CD4-positive, alpha-beta T cell (primary cell): ENCODE measurements at places on chromosomes 6 and 20. TPM values are rescaled to one million over a fixed set of nuclear protein-coding genes. Genes with fewer than 3 reads are reported as not detected.

The KIF13A gene
- 1.4 TPM for total RNA-seq

The SLC2A10 gene
- not detected for total RNA-seq

The GID8 gene
- 46.1 TPM for total RNA-seq

The NKAIN2 gene
- not detected for total RNA-seq

The MCCD1 gene
- not detected for total RNA-seq

The NKX2-2 gene
- total RNA-seq = not detected

The KCNQ2 gene
- total RNA-seq = not detected

The DPPA5 gene
- not detected for total RNA-seq

The RARS2 gene
- total RNA-seq = 21.9 TPM

The SLC4A11 gene
- total RNA-seq = 0.60 TPM

The RFX6 gene
- total RNA-seq = not detected

The VSX1 gene
- not detected for total RNA-seq

The EPPIN gene
- not detected for total RNA-seq

DNA sequence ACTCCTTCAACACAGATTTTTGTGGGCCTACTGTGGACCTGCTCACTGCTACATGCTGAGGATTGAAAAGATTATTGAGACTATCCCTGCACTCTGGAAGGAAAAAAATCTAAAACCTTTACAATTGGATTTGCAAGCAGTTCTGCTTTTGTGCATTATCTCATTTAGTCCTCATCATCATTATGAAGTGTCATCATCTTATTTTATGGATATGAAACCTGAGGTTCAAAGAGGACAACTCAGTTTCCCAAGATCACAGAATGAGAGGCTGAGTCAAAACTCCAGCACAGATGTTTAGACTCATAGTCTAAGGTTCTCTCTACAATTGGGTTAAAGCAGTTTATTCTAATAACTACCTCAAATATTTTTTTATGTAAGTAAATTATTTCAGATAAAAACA is 160.2 kb upstream of the MARCKS start:
- no peak for DNase-seq

- DNase-seq = no peak
Observed at GRCh38 chr6:32294566-32294965, 70.7 kb upstream of the NOTCH4 start.

GRCh38 chr6:31171931-31172905 is 1.7 kb upstream of the POU5F1 start:
- DNase-seq = no peak

GRCh38 chr6:132261354-132261753 is 139.9 kb downstream of the MOXD1 start:
- DNase-seq = no peak

DNA sequence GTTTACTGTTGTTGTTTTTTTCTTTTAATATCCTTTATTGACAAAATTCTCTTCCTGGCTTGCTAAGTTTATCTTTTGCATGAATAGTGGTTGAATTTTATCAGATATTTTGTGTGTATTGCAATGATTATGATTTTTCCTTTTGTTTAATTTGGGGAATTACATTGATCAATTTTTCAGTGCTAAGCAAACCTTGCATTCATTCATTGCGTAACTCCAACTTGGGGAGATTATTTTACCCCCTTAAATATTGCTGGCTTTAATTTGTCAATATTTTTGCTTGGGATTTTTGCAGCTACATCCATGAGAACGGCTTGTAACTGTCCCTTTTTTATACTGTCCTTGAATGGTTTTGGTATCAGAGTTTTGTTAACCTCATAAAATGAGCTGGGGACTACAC is 63.4 kb downstream of the SERAC1 start:
- no peak for DNase-seq

DNA sequence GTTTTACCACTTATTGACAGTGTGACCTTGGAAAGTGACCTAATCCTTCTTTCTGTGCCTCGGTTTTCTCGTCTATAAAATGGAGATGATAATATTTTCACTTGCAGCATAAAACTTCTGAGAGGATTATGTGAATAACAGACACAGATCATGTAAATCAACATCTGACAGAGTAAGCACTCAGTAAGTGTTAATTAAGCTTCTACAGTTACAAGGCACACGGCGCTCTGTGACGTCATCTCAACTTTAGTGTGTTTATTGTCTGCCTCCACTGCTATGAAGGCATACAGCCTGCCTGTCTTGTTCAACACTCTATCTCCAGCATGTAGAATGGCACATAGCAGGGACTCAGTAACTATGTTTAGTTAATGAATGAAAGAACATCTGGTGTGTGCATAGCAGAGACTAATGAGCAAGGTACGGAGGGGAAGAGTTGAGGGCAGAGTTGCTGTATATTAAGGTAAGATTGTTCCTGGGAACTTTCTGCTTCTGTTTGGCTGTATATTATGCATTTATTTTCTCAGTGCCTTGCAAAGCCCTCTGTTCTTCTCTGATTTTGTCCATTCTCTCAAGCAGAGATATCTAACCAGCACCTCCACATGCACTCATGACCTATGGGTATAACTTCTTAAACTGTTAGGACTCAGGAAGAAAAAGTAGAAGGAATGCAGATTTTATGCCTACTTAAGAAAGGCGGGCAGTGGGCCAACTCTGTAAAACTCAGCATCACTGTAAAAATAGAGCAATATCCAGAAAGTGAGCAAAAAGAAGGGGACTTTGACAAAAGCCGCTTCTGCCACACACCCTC is 66.4 kb upstream of the STMND1 start:
- no peak for DNase-seq

DNA sequence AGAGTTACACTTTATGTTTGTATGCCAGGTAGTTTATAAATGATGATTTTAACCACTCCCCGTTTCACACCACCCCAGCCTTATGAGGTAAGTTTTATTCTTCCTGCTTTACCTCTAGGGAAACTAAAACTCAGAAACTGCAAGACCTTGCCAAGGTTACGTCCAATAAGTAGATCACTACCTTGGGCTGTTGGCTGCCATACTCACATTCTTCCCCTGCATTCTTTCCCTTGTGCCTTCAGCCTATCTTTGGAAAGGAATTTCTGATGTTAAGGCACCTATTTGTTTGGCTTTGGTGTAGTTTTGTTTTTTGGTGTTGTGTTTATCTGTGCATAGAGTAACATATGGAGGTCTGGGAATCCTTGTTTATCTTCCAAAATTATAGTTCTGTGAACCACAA is 122.1 kb downstream of the UST start:
- no peak for DNase-seq

GRCh38 chr20:49999329-49999728 is 16.5 kb downstream of the SNAI1 start:
- no peak for DNase-seq

- no peak for DNase-seq
Observed at GRCh38 chr6:24207413-24207812, 81.4 kb downstream of the NRSN1 start.

GRCh38 chr20:37526238-37526838 is 1.3 kb downstream of the BLCAP start:
- no peak for DNase-seq

DNA sequence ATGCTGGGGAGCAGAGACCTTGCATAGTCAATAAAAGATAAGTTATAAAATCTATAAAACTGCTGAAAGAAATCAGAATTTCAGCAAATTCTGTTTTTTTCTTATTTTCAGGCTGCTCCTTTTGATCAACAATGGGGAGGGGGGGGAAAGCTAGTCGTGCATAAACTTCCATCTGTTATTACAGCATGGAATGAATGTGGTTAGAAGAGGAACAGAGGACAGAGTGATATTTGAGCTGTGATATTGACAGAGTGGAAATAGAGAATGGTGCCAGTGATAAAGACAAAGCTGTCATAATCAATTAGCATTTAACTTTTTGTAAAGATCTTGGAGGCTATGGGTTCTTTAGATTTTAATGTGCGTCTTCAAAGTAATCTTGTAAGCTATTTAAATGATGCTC is 43.4 kb upstream of the QKI start:
- DNase-seq = no peak

- no peak for DNase-seq
Observed at GRCh38 chr6:163941624-163941976, 527.1 kb downstream of the QKI start.

- DNase-seq = peak; percentile 18
Observed at GRCh38 chr6:10837622-10837994, 731 bp downstream of the MAK start.

DNA sequence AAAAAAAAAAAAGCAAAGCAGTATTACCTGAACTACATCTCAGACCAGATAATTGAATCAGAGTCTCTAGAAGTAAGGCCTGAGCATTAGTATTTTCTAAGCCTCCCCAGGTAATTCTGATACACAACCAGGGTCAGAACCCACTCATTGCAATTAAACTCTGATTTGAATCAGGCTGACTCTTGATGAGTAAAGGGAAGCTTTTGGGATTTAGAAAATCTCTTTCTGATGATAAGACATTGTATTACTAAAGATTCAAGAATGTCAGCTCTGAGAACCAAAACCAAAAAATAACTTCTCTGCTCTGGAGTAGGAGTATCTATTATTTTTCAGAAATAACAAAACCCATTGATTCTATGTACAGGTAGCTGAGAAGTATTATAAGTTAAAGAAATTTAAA is 100.1 kb upstream of the COL21A1 start:
- no peak for DNase-seq

GRCh38 chr20:5718896-5719595 is 31.2 kb upstream of the SHLD1 start:
- DNase-seq = no peak

GRCh38 chr6:166258854-166259276 is 49.3 kb downstream of the PRR18 start:
- peak; percentile 54 for DNase-seq

GRCh38 chr20:36249450-36249849 is 13.2 kb downstream of the AAR2 start:
- no peak for DNase-seq

DNA sequence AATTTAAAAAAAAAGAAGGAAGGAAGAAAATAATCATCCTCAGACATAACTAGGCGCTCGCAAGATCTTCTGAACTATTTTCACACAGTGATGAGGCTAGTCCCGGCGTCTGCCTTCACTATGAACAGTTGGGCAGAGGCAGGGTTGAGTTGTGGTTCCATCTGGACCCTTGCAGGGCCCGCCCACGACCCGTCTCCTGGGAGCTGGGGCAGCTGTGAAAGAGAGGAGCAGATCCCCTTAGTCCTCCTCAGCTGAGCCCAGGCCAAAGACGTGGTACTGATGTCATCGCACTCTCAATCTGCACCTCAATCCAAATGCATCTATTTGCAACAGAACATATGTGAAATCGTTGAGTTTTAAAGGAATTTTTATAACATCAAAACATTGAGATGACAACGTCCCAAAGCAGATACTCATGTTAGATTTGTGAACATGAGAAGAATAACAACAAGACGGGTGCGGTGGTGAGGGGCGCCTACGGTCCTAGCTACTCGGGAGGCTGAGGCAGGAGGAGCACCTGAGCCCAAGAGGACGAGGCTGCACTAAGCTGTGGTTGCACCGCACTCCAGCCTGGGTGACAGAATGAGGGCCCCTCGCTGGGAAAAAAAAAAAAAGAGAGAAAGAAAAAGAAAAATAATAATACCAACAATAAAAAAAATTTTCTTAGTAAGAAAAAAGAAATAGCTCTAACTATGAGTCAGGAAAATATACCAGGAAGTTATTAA is 15.3 kb downstream of the TCFL5 start:
- no peak for DNase-seq
